Lung microvascular endothelial cell (primary cell): ENCODE measurements at places on chromosomes 13 and 19. TPM values are rescaled to one million over a fixed set of nuclear protein-coding genes. Genes with fewer than 3 reads are reported as not detected.

DNA sequence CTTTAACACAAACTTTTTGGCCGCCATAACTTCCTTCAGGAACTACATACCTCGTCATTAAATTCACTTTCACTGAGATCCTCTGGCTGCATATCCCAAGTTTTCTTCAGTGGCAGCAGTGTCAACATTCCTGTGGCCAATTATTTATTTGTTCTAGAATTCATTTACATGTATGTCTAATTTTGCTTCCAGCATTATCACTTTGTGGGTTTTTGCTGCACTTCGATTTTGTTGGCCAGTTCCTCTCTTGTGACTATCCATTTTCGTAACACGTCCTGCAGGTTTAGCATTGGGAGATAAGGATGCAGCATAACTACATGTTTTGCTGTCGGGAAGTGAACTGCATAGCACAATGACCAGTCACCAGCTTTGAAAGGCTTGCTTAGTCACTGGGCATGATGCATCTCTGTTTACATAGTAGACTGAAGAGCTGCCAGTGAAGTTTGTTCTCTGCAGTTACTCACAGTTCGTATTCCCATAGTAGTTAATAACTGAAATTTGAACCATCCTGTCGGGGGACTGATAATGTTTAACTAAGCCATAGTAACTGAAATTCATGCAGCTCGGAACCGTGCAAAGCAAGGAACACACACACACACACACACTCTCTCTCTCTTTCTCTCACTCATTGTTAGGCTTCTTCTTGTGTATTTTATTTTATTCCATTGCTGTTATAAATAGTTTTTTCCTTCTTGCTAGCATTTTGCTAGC, 28.3 kb downstream of the ZNF507 start:
- peak; percentile 98 for DNase-seq

DNA sequence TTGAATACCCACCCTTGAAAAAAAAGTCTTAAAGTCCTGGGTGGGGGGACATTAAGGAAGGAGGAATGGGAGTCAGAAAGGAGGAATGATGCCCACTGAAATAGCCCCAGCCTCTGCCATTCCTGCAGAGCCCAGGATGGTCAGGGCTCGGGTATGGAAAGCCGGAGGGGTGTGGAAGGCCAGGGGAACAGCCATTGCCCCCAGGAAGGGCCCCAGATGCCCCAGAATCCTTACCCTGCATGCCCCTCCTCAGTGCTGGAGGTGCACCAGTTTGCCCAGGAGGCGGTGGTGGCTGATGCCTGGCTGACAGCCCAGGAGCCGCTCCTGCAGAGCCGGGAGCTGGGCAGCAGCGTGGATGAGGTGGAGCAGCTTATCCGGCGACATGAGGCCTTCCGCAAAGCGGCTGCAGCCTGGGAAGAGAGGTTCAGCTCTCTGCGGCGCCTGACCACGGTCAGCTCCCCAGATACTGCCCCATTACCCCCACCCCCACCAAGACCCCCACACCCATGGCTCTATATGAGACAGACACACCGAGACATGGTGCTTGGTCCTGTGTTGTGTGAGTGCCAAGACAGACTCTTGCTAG, 10.7 kb upstream of the SHKBP1 start:
- no peak for DNase-seq

GRCh38 chr13:40206241-40207000, 460.0 kb downstream of the FOXO1 start:
- DNase-seq, result peak; percentile 78

DNA sequence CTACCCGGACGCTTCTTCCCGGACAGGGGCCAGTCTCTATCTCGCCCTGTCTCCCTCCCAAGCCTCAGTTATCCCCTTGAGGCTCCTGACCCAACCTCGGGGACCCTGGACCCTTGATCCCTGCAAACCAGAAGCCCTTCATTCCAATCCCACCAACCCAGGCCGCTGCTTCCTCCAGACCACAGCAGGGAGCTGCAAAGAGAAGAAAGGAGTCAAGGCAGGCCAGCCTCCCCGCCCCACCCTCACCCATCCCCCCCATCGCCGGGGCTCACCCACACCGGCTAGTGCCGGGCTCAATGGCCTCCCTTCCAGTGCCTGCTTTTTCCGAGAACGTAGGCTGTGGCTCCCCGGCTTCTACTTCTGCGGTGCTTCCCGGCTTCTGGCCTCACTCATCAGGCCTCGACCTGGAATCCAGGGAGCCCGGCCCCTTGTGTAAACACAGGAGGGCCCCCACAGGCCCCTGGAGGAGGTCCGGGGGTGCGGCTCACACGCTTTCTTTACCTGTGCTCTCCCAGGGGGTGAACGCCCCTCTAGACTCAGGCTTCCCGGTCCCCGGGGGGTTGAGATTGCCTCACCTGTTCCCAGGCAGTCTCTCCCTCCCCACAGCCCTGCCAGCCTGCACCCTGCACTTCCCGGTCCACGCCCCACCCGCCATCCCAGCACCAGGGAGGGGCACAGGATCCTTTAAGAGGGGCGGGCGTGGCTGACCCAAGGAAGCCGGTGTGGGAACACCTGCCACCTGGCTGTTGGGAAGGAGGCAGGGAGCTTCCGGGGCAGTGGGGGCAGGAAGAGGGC, at the start of gene FAM83E:
FAM83E (minus strand) TSS at position 641 of the 795 bp plus-strand sequence. CDS start 1,704 bp downstream, outside the sequence.
- DNase-seq, result no peak

DNA sequence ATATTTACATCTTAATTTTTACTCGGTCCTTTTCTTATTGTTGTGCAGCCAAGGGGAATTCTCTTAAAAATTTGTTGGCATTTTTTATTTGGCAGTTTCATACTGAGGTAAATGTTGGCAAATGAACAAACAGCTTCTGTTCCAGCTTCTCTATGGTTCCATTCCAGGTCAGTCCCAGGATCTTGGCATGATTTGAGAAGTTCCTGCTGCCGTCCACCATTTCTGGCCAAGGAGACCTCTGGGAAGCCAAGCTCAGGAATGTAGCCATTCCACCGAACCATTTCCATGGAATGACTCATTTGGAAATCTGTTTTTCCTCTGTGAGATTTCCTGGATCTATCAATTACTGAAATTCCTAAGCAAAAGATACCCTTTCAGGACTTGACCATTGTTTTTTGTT, 43.9 kb downstream of the SLC10A2 start:
- no peak for DNase-seq

DNA sequence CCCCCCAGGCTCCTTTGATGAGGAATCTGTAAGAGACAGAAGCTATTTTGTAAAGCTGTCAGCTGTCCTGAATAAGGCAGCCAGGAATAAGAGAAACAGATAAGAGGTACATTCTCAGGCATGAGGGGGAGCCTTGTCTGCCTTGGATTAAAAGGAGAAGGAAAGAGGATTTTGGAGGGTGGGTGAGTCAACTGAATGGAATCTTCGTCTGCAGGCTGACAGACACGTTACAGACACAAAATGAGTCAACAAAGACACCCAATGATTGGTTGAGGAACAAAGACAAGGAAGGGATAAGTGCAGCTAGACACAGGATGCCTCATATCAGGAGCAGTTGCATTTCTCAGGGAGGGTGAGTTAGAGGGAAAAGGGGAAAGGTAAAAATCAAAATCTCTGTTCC, 162.5 kb downstream of the OLFM4 start:
- DNase-seq, result no peak

Gene COL5A3
- total RNA-seq, result under 0.01 TPM in 2 replicates

Gene PLK5
- total RNA-seq, result not detected in 2 replicates

Gene PRX
- total RNA-seq, result 0.87 and 1.2 TPM in 2 replicates

Gene TINCR
- total RNA-seq, result under 0.01 and 0.20 TPM in 2 replicates

Gene ZNF730
- 1.1 and 1.8 TPM in 2 replicates for total RNA-seq
